ENCODE measurements at places on chromosomes 12 and 14. TPM values are rescaled to one million over a fixed set of nuclear protein-coding genes. Genes with fewer than 3 reads are reported as not detected.

- DNase-seq = no peak
These were observed 9.5 kb upstream of the SLCO1B3 start for GRCh38 chr12:20801035-20801434.

DNA sequence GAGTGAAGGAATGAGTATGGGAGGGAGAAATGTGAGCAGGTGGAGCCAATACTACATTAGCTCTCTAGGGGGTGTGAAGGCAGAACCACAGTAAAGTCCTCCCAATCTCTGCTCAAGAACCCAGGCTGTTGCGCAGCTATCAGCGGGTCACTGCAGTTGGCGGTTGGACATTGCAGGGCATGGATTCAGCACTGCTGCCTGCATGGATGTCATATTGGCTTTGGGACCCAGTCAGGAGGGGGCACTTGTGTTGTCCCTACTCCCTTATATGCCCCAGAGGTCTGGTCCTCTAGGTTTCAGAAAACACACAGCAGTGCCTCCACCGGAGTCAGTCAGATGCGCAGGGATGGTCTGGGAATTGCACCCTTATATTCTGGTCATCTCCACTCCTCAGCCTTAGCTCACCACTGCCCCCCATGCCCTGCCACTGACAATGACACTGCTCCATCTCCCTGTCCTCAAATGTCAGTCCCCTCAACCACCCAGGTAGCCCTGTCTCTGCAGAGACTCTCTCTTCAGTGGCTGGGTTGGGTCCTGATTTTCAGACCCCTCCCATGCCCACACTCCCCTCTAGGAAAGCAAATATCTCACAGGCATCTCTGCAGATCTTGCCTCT lies 9.6 kb downstream of the ZDHHC22 start:
- peak; percentile 60 for DNase-seq

DNA sequence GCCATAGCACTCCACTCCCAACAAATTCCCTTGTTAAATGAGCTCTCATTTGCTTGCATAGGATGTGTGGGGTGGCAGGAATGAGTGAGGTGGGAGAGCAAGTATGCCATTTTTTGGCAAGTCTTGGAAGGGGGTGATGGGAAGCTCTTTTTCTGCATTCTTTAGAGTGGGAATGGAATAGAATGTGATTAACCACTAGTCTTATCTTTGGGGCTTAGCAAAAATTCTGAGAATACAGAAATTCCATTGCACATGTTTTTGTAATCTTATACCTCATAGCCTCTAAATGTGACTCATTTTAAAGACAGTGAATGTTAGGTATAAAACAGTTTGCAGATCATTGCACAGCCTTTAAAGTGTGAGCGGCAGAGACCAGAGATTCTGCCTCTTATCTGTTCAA lies 28.4 kb upstream of the NEDD1 start:
- DNase-seq = no peak

DNA sequence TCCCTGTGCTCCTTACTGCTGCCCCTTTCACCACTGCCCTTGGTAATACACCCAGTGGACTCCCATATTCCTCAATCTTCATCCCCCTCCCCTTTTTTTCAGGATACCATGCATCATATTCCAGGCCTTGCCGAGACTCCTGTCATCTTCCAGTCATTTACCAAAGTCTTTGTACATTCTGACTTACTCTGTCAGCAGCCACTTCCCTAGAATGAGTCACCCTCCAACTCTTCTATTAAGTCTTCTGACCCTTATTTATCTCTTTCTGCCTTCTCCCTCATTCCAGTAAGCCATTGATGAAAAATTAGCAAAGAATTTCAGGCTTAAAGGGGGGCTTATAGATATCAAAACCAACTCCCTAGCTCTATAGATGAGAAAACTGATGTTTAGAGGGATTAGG lies 128.0 kb downstream of the STXBP6 start:
- DNase-seq = no peak

- DNase-seq = no peak
These were observed 19.7 kb downstream of the TSPAN19 start for GRCh38 chr12:85016413-85016812.

- DNase-seq = no peak
These were observed 1.9 kb downstream of the R3HDM2 start for GRCh38 chr12:57428965-57429364.

- DNase-seq = no peak
These were observed 169.6 kb downstream of the EGLN3 start for GRCh38 chr14:33781236-33781635.

DNA sequence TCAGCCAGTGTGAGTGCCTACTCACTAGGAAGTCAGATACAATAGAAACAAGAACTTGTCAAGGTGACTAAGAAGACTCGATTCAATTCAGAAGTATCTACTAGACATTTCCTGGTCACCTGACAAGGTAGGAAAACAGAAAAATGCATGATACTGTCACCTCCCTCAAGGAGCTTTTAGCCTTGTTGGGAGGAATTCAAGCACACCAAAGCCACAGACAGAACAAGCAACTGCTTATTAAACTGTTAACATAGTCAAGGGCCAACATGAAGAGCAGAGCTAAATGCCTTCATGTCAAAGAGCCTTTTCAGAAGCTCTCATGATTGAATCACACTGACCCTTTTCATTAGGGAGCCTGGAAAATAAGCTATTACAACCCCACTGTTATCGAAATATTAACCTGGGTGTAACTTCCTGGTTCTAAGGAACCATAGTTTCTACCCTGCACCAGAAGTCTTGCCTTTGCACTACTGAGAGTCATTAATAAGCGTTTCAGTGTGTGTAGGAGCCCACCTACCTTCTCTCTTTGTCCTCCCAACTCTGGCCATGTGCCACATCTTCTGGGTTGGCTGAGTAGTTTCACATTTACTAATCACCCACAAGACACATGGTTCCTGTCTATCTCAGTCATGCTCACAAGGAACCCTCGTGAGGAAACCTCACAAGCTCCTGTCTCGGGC lies 31.0 kb upstream of the LGALS3 start:
- DNase-seq = no peak

GRCh38 chr12:79329933-79330332 lies 360.8 kb downstream of the PAWR start:
- DNase-seq = peak; percentile 36

DNA sequence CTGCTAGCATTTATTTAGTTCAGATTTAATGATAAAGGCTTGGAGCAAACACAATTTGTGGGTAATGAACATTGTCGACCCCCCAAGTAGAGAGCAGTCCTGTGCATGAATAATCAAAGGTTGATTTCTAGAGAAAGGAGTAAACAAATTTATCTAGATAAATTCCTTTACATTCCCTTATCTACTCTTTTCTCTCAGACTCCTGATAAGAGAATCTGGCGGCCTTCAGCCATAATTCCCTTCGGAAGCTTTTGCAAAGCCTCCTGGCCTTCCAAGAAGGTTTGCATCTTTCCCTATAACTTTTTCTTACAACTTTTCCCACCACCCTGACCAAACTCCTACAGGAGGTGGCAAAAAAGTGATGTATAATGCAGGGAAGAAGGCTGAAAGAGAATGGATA lies 42.1 kb downstream of the TMTC3 start:
- no peak for DNase-seq

DNA sequence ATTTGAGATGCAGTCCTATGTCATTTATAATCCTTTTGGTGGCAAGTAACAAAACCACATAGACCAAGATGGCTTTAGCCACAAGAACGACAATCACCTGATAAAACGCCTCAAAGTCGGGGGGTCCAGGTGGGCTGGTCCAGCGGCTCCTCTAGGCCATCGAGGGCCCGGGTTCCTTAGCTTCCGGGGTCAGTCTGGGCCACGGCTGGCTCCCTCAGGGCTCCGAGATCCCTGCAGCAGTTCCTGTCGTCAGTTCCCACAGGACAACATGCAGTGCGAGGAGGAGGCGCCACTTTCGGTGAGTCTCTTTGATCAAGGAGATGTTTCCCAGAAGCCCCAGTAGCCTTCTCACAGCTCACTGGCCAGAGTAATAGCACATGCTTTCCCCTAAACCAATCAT lies 574.6 kb downstream of the AACS start:
- DNase-seq = no peak

- no peak for DNase-seq
These were observed 129.2 kb upstream of the RFLNA start for GRCh38 chr12:124165695-124166094.

GRCh38 chr12:46071769-46072624 lies 81.6 kb upstream of the SCAF11 start:
- DNase-seq = peak; percentile 27

DNA sequence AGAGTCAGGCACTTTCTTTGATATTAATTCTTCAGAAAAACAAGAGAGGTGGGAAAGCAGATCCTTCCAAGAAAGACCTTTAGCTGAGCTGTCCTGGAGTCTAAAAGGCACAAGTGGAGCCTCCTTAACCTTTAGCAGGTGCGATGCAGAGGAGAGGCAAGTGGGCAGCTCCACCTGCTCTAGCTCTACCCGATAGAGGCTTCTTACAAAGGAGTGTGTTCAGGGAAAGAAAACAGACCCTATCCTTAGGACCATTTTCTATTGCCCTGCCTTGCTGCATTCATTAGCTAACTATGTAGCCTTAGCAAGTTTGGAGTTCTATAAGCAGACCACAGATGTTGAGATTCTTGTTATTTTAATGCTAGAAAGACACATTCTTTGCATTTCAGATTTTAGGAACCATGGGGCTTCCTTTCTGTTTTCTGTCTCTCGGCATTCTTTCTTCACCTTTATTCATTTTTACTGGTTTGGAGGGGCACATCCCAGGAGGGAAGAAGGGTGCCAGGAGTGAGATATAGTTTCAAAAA lies 214.5 kb downstream of the EGLN3 start:
- DNase-seq = no peak

GRCh38 chr12:93612776-93613175 lies 40.3 kb downstream of the SOCS2 start:
- DNase-seq = no peak

DNA sequence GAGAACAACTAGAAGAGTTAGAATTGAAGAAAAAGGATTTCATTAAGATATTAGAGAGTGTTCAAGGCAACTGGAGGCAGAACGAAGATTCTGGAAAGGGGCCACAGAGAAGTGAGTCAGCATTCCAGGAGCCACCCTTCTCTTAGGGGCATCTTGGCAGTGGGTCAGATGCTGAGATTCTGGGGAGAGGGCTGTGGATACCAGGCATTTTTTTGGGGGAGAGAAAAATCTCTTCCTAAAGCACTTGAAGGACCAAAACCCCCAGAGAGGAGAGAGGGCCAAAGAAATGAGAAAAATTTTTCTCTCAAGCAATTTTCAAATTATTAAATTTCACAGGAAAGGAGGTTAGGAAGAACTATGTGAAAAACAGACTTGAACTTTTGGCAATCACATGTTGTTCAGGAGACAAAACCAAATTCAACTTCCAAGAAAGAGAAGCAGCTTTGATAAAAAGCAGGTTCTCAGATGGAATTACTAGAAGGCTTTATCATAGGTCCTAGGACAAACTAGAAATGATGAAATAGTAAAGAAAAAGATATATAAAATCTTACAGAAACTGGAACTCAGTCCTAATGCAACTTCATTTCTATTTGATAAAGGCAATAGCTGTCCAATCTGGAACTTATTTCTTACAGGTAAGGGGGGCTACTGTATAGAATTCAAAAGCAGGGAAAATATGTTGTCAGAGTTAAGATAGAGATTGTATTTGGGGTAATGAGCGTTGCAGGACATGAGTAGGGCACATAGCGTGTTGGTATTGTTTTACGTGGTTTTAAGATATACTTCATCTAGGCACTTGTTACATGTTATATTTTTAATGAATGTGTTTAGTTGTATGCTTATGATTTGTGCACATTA lies 1.1 kb upstream of the CLEC2D start:
- DNase-seq = no peak

DNA sequence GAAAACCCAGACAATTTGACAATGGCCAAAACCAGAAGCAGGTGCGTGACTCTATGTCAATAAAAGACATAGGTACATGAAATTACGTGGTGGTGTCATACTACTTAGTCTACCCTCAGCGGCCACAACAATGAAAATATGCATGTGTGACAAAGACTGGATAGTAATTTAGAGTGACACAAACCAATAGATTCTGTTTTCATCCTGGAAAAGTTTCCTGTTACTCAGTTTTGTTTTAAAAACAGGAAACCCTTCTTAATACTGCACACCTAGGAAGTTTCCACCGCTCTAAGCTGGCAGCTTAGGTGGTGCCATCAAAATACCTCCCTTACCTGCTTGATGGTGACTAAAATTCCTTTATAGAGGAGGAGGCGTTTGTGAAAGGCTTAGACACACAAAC lies 15.1 kb downstream of the POU6F1 start:
- DNase-seq = no peak

DNA sequence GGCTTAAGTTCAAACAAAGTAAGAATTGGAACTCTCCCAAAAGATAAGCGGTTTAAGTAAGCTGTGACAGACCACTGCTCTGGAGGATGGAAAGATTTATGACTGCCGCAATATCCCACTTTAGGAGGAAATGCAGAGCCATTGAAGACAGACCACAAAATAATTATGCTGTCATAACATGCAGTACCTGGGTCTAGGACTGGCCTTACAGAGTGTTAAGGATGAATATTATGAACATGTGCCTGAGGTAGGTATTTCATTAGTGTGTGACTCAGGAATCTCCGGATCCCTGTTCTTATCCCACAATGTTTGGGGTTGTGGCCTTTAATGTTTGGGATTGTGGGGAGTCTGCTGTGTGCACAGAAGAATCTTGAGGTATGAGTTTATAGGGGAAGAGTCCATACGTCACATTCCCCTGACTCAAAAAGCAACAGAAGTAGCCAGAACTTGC lies 114.9 kb downstream of the SAMD4A start:
- DNase-seq = no peak

DNA sequence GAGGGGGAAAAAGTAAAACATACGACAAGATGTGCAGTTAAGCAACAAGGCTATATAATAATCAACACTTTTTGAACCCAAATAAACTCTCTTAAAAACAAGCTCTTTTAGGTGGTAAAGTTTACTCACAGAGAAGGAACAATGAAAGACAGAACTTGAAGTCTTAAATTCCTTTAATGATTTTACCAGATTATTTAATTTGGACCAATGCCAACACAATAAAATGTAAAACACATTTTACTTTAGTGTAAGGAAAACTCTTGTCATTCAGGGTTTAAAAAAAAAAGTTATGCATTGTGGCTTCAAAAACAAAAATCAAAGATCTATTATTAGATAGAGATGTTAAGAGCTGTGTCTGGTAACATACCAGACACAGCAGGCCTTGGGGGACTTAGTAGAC lies 13.1 kb downstream of the TSPAN8 start:
- no peak for DNase-seq

GRCh38 chr14:104600805-104601204 lies 3.8 kb downstream of the TMEM179 start:
- DNase-seq = no peak

- DNase-seq = no peak
These were observed 65.5 kb downstream of the C12orf75 start for GRCh38 chr12:105396024-105396423.

GRCh38 chr14:44959538-44959937 lies 2.2 kb downstream of the KLHL28 start:
- no peak for DNase-seq

Gene TMEM52B
- total RNA-seq = not detected

Gene ASB2
- total RNA-seq = 7.9 TPM

Gene IL31
- not detected for total RNA-seq

Gene OR11H6
- total RNA-seq = not detected

Gene OVCH1
- not detected for total RNA-seq

Gene NOS1
- total RNA-seq = not detected

Gene C12orf54
- not detected for total RNA-seq

Gene PCED1B
- total RNA-seq = 9.5 TPM

Gene FBXL14
- 21.5 TPM for total RNA-seq

Gene GALNT16
- total RNA-seq = 2.7 TPM

Gene VDR
- 0.07 TPM for total RNA-seq

Gene B4GALNT1
- 19.8 TPM for total RNA-seq

Gene PRMT5
- 257 TPM for total RNA-seq

Gene CDK2
- total RNA-seq = 52.3 TPM

Gene METTL25
- total RNA-seq = 10.5 TPM

Gene KLRD1
- total RNA-seq = not detected

Gene AP5M1
- total RNA-seq = 32.8 TPM
